ENCODE measurements at places on chromosomes 2 and 18.

- no peak for DNase-seq
Observed at GRCh38 chr2:31033032-31033431, 105.2 kb downstream of the GALNT14 start.

GRCh38 chr2:28381225-28382180 is 11.2 kb upstream of the FOSL2 start:
- no peak for DNase-seq

- no peak for DNase-seq
Observed at GRCh38 chr18:72075040-72075439, 469.1 kb downstream of the CBLN2 start.

DNA sequence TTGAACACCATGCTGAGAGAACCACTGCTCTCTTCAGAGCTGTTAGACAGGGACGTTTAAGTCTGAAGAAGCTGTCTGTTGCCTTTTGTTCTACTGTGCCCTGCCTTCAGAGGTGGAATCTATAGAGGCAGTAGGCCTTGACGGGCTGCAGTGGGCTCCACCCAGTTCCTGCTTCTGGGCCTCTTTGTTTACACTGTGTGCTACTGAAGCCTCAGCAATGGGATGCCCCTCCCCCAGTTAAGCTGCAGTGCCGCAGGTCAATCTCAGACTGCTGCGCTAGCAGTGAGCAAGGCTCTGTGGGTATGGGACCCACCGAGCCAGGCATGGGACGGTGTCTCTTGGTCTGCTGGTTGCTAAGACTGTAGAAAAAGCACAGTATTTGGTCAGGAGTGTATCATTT is 162.3 kb upstream of the NXPH2 start:
- no peak for DNase-seq

DNA sequence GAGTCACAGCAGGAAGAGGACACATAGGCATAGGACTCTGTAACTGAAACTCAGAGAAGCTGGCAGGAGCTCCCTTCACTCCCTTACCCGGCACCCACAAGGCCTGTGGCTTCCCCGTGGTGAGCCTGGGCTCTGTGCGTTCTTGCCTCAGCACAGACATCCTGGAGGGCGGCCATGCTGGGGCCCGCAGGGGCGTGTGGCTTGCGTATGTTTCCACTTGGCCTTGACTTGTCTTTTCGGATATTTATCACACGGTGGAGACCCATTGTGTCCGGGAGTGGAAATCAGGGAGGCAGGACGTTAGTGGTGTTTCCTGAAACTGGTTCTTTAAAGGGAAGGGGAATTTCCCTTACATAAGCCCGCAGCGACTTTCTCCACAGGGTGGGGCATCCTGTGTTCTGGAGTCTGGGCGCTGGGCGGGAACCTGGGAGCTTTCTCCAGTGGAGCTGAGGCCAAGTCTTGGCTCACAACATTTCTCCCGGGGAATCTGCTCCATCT is 49.9 kb upstream of the EML6 start:
- no peak for DNase-seq

- peak; percentile 80 for DNase-seq
Observed at GRCh38 chr2:9613291-9613690, 17.5 kb downstream of the YWHAQ start.
